ENCODE measurements at places on chromosomes 7 and 10.

GRCh38 chr7:105975770-105976417, 12.8 kb downstream of the CDHR3 start:
- no peak for DNase-seq

DNA sequence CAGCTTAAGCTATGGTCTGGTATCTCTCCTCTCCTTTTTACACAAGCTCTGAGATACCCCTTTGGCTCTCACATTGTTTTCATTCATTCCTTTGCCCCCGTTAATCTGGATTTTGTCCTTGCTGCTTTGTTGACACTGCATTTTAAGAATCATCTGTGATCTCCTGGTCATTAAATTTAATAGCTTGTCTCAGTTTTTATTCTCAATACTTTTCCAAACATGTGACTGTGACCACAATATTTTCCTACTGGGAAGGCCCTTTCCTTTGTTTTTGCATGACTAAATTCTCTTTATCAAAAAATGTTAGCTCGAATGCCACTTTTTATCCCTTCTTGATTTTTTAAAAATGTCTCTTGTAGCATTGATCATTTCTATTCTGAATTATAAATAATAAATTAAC, 171.2 kb downstream of the SUGCT start:
- no peak for DNase-seq

GRCh38 chr7:30927040-30927439, 15.4 kb downstream of the AQP1 start:
- DNase-seq: no peak

GRCh38 chr10:125231116-125231812, 70.9 kb upstream of the CTBP2 start:
- no peak for DNase-seq

DNA sequence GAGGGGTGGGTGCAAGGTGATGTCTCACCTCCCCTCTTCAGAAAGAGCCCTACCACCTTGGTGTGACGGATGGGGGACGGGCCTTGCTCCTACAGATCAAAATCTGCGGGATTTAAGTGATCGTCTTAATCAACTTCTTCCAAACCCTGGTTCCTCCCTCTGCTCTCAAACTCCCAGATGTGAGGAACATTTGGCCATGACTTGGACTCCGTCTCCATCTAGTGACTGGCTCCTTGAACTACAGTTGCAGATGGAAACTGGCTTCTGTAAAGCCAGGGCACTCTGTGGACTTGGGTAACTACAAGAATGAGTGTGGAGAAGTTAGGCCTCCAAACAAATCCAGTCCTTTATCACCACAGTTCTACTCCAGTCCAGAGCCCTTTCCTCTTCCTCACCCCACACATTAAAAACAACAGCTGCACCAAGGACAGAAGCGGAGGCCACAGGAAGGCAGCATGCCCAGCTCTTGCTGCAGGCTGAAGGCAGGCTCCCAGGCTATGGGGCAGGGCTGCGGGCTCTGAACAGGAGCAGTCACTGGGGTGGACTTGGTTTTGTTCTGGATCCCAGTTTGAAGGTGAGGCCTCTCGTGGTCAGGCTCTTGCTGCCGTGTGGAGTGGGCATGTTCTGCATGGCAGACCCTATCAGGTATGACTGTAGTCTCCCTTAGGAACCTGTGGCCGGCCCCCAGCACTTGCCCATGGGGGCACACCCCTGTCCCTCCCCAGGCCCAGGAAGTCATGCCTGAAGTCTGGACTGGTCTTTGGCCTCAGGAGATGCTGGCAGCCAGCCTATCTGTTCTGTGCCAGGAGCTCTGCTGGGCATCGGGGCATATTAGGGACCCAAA, 79.4 kb downstream of the VWC2 start:
- no peak for DNase-seq

- DNase-seq: no peak
These were observed 110.3 kb downstream of the LRRC4 start for GRCh38 chr7:127920787-127921438.

Measured in head of caudate nucleus (tissue), 42 donors.